ENCODE measurements at places on chromosomes 5 and 9.

DNA sequence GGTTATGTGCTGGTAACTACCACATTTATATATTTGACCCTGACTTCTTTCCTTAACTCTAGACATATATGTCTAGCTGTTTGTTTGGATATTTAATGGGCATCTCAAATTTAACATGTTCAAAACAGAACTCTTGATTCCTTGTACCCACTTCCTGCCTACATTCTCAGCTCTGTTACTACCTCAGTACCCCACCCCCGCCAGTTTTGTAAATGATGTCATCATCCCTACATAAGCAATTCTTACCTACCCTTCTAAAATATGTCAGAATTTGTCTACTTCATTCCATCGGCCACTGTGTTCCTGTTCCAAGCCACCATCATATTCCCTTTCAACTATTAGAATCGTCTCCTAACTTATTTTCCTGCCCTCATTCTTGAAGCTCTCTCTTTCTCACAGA is 4.8 kb downstream of the RAD50 start:
- no peak for DNase-seq

- DNase-seq: peak; percentile 58
Observed at GRCh38 chr9:77764894-77765780, 117.0 kb upstream of the GNA14 start.

GRCh38 chr9:2026220-2026997 is 11.3 kb downstream of the SMARCA2 start:
- peak; percentile 27 for DNase-seq

DNA sequence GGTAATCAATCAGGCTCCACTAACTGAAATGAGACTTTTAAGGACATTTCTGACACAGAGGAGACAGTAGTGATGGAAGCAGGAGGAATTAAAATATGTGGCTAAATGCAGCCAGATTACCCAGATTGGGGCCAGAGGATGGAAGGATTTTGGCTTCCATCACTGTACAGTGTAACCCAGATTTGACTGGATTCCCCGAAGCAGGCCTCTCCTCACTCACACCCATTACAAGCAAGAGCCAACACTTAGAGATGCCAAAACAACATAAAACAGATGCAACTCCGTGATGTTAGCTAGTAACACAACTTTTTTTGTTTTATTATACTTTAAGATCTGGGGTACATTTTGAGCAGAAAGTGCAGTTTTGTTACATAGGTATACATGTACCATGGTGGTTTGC is 17.6 kb downstream of the TEK start:
- no peak for DNase-seq

DNA sequence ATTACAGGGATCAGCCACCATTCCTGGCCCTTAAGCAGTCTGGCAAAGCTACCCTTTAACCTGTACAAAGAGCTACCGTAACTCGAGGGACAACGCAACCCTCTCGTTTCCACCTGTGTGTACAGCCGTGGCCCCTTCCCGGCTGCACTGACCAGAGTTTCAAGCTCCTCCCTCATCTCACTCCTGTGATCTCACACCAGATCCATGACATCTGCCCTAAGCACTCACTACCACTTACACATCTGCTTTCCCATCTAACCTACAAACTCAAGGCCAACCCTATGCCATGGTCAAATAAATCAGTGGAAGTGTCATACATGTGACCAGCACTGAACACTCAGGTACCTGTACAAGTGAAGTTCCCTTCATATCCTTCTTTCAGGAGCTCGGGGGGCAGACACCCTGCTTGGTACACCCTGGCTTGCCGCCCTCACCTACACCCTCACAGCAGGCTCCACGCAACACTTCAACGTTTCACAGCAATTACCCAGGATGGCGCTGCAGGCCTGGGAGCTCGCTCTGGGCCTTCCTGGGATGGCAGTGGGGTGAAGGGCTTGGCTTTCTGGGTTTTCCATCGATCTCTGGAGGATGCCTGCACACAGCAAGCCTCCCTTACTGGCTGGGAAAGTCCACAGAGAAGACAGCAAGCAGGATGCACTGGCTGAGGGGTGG is 61.7 kb downstream of the PRRT1B start:
- DNase-seq: no peak

DNA sequence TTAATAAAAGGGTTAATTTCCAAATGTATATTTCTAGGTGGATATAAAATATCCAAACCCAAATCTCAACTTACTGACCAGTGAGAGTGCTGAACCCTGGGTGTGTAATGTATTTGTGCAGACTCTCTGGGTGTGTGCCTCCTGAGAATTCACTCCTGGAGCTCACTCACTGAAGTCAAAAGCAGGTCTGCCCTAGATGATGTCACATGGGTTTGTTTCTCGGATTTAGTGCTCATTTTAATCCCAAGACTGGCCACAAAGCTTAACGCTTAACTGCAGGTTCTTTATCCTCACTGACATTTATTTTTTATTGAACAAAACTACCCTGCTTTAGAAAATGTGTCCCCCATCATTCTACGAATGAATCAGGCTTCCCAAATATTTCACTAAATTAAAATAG is 179.4 kb downstream of the PPP2R2B start:
- no peak for DNase-seq

DNA sequence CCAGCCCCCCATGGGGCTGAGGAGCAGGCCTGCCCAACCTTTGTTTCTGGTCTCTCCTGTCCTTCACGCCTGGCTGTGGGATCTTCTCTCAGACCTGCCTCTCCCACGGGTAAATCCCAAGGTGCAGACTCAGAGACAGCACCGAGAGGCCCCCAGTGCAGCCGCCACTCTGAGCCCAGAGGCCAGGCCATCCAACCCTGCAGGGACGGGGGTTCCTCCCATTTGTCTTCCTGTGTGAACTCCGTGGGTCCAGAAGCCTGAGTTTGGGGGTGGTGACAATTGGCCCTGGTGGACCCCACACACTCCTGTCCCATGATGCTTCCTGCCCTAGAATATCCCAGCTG is 123.4 kb downstream of the ADAMTS2 start:
- no peak for DNase-seq

GRCh38 chr5:148826053-148826738 is at the start of gene ADRB2:
TSS of gene ADRB2 (plus strand) at chr5:148826611. CDS start at chr5:148826832, 221 bp downstream.
- peak; percentile 98 for DNase-seq

GRCh38 chr9:12774861-12775678 is at the start of gene LURAP1L:
TSS of gene LURAP1L (plus strand) at chr9:12775020. CDS start at chr9:12775716, 696 bp downstream.
- no peak for DNase-seq

All from suppressor macrophage treated with lipopolysaccharide for 1 hour (primary cell).